Activated naive CD4-positive, alpha-beta T cell (primary cell): ENCODE measurements at places on chromosomes 1 and 21.

DNA sequence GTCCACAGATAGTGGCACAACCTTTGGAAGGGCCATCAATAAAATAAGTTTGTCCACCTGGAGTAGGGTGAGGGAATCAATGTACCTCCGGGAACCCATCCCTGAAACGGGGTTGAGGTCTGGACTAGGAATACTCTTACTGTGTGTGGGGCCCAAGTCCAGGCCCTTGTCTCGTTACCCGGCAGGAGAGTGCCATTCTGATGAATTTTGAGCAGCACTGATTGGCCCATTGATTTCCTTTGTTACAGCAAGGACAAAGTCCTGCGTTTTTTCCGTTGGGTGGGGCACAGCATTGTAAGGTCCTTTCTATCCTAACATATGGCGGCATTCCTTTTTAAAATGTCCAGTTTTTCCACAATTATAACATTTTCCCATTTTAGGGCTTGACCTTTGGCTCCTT, 75.2 kb downstream of the AXDND1 start:
- no peak for DNase-seq

GRCh38 chr1:183004141-183004540, 19.1 kb upstream of the LAMC1 start:
- no peak for DNase-seq

- DNase-seq = no peak
These were observed 44.0 kb upstream of the FMO2 start for GRCh38 chr1:171140956-171141687.

DNA sequence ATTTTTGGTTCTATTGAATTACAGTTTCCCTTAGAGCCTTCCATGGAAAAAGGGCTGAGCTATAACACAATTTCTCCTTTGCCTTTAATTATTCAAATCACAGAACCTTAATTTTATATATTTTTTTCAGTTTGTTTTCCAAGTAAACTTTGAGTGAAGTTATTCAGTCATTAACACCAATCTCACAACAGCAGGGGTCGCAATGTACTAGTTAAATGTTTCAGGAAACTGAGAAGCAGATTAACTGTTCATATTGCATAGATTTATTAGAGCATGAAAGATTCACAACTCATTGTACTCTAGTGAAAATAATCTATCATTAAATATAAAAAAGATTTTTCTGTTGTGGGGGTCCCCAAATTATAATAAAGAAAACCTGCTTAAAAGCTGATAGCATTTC, 64.1 kb downstream of the KIFAP3 start:
- no peak for DNase-seq

- DNase-seq = no peak
These were observed 177.1 kb downstream of the TNR start for GRCh38 chr1:175566247-175566646.

DNA sequence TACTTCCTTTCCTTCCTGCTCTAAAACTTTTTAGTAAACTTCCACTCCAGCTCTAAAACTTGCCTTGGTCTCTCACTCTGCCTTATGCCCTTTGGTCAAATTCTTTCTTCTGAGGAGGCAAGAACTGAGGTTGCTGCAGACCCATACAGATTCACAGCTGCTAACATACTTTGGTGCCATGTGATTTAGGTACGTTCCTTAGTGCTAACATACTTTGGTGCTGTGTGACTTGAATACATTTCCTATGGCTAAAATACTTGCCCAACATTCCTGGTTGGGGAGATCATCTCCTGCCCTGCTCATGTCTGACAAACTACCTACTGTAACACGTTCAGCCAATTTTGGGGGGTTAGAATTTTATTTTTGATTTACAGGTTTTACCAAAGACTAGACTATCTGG, 6.8 kb upstream of the ZBTB40 start:
- DNase-seq = no peak

- DNase-seq = no peak
These were observed 158.9 kb downstream of the PCBP3 start for GRCh38 chr21:45802425-45802824.

- no peak for DNase-seq
These were observed 19.9 kb downstream of the TTC34 start for GRCh38 chr1:2781627-2782026.

DNA sequence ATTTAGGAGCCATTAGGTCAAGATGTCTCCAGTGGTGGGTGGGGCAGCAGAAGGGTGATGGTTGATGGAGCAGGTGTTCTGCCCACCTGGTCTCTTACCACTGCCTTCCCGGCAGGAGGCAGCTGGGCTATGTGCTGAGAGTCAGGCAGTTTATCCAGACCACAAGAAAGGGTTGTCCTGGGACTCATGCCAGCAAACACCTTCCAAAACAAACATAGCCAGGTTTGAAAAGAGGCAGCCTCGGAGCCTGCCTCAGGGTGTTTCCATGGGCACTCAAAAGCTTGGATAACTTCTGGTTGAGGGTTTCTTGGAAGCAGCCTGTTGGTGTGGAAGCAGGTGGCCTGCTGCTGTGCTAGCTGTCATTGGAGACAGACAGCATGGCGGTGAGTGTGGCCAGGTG, 187.2 kb downstream of the PCP4 start:
- no peak for DNase-seq

GRCh38 chr1:32498751-32499150, 33.9 kb downstream of the ZBTB8B start:
- DNase-seq = no peak

DNA sequence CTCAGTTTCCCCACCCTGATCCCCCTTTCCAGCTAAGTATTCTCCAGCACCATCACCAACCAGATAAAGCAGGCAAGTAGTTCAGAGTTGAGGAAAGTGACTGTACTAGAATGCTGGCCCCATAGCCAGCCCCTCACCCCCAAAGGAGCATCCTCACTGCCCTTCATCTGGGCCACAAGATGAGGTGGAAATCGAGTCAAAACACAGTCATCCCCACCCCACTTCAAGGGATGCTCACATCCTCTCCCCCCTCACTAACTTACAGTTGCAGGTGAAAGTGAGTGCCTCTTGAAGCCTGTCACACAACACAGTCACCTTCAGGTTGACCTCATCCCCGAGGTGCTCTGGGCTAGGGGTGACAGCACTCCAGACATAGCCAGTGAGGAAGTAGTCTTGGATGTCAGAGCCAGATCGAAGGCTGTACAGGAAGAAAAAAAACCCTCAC, 30.4 kb downstream of the PIK3C2B start:
- no peak for DNase-seq

DNA sequence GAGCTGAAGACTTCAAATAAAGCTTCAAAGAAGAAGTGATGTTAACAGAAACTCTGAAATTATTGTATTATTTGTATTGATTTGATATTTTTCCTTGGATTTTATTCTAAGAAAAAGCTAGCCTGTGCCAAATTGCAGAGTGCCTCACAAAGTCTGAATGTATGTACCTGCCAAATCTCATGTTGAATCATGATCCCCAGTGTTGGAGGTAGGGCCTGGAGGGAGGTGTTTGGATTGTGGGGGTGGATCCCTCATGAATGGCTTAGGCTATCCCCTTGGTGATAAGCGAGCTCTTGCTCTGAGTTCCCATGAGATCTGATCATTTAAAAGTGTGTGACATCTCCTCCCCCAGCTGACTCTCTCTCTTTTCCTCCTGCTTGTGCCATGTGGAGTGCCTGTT, 43.6 kb downstream of the ACKR1 start:
- DNase-seq = no peak

GRCh38 chr1:173050865-173051264, at the start of gene TNFSF18:
TSS of gene TNFSF18 (minus strand) at chr1:173050941. CDS start at chr1:173050896, 45 bp downstream.
- no peak for DNase-seq

DNA sequence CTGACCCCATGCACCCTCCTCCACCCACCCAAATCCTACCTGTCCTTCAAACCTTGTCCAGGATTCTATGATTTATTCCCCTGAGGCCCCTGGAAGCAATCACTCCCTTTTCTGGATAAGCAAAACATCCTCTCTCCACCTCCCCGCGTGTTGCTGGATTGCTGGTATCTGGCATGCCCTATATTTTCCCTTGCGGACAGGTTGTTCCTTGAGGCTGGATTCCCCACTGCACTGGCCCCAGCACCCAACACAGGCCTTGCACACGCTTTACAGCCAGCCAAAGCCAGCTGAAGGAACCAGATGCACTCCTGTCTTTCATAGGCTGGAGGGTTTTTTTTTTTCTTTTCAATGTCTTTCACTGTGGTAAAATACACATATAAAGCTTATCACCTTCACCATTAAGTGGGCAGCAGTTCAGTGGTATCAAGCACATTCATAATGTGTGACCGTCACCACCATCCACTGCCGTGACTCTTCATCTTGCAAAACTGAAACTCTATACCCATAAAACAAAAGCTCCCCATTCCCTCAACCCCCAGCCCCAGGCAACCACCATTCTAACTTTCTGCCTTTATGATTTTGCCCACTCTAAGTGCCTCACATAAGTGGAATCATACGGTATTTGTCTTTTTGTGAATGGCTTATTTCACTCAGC, 50.9 kb downstream of the TOR1AIP2 start:
- DNase-seq = no peak

DNA sequence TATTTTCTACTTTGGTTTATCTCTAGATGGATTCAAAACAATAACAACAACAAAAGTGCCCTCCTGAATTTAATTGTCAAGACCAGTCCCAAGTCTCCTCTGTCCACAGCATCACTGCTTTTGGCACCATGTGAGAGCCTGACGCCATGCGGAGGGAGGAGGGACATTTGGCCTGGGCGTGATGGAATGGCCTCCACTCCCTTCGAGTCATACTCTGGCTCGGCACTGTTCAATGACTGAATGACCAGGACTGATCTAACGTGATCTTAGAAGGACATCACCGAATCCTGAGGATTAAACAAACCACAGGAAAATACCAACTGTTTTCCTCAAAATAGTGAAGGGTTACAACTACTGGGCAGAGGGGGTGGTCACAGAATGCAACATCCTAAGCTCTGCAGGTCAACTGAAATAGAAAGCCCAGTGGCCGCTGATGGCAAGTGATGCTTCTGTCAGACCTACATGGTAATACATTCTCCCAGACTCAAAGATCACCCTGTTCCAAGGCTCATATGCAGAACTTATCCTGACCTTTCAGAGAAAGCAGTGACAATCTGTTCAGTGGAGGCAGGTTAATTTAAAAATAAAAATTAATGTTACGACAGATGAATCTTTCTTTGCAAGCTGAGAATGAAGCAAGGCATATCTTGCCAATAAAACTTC, 19.1 kb downstream of the SRSF4 start:
- no peak for DNase-seq

DNA sequence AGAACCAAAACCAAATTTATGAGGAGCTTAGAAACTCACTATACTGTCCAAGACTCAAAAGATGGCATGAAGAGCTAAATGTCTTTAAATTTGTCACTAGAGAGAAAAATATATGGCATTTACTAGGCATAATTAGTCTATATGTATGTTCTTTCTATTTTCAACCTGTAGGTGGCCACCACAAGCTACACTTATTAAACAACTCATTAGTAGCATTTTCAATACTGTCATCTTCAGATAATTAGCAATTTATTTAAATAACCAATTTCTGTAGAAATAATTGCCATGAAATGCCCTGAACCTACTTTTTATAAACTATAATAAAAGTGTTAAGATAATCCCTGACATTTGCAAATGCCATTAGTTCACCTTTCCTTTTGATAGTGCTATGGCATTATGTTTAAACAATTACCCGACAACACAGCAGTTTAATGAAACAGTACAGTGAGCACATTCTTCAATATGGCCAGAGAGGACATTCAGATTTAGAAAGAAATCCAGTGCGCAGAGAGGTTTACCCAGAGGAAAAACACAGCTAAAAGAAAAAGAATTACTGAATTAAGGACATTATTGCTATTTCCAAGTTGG, 522.5 kb downstream of the PTBP2 start:
- DNase-seq = no peak

- no peak for DNase-seq
These were observed 34.8 kb upstream of the PRELP start for GRCh38 chr1:203440771-203441170.

- no peak for DNase-seq
These were observed 67.5 kb upstream of the SAMSN1 start for GRCh38 chr21:14613486-14614224.

- DNase-seq = no peak
These were observed 2.1 kb downstream of the CLCA1 start for GRCh38 chr1:86470859-86471258.

DNA sequence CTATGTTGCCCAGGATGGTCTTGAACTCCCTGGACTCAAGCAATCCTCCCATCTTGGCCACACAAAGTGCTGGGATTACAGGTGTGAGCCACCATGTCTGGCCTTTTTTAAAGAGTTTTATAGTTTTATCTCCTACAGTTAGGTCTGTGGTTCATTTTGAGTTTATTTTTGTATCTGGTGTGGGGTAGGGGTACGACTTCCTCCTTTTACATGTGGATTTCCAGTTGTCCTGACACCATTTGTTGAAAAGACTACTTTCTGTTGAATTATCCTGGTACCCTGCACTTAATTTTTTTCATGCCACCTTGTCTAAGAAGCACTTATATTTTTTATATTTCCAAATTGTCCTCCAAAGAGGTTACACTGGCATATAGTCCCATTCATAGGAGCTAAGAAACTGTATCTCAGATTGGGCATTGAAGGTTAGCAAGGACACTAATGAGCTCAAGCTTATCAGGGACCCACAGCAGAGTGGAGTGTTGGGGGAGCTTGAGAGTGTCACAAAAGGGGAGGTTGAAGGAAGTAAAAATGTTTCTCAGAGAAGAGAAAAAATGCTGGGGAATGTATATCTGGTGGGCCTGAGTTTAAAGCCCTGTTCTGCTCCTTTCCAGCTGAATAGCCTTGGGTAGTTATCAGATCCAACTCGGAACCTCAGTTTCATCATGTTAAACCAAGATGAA, 23.4 kb upstream of the MEF2D start:
- no peak for DNase-seq

- DNase-seq = no peak
These were observed 237.5 kb downstream of the TTLL7 start for GRCh38 chr1:83761167-83762038.

GRCh38 chr1:237590386-237590785, 300.3 kb downstream of the ZP4 start:
- DNase-seq = no peak

DNA sequence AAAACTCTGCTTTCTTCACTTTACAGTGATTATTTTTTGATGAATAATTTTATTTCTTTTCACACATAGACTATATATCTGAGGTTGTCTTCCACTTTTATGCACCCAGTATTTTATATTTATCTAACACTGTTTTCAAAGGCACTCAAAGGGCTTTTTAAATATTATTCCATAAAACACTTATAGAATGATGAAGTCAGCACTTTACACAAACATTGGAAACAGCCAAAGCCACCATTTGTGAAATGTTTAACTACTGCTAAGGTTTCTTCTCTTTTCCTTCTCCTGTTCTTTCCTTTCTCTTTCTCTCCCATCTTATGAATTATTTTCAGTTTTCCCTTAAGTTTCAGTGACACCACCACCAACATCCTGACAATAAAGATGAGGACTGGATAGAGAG, 317.7 kb upstream of the FAM78B start:
- DNase-seq = no peak

GRCh38 chr1:247822060-247822459, 1.9 kb downstream of the OR14A16 start:
- no peak for DNase-seq
